Stimulated activated CD8-positive, alpha-beta memory T cell treated with anti-CD3 and anti-CD28 coated beads, Interleukin-4, amount 100 ng/mL, for 1 hour (primary cell): ENCODE measurements at places on chromosomes 3 and 15.

DNA sequence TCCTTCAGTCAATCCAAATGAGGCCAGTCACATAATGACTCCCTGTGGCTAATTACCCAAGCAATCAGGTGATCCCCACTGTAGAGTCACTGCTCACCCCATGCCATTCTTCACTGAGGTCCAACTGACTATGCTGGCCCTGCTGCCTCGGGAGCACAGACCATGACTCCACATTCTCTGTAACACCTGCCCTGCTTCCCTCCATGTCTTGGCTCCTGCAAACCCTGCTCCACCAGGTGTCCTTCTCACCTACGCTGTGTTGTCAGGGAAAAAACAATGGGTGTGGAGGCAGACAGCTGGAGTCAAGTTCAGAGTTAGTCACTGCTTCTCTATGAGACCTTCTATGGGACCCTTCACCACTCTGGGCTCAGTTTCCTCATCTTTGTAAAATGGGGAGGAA, 6.1 kb upstream of the SFMBT1 start:
- DNase-seq, result no peak

- DNase-seq, result peak; percentile 15
Measured at GRCh38 chr3:51671734-51672475, 853 bp downstream of the TEX264 start.

- DNase-seq, result no peak
Measured at GRCh38 chr15:34953851-34954250, 15.7 kb downstream of the AQR start.

DNA sequence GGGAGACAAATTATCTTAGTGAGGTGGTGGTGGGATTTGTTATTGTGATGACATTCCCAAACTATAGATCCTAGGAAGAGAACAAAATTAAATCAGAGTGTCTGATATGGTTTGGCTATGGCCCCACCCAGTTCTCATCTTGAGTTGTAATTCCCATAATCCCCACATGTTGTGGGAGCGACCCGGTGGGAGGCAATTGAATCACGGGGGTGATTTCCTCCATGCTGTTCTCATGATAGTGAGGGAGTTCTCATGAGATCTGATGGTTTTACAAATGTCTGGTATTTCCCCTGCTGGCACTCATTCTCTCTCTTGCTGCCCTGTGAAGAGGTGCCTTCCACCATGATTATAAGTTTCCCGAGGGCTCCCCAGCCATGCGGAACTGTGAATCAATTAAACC, 62.0 kb downstream of the RPL22L1 start:
- DNase-seq, result no peak

DNA sequence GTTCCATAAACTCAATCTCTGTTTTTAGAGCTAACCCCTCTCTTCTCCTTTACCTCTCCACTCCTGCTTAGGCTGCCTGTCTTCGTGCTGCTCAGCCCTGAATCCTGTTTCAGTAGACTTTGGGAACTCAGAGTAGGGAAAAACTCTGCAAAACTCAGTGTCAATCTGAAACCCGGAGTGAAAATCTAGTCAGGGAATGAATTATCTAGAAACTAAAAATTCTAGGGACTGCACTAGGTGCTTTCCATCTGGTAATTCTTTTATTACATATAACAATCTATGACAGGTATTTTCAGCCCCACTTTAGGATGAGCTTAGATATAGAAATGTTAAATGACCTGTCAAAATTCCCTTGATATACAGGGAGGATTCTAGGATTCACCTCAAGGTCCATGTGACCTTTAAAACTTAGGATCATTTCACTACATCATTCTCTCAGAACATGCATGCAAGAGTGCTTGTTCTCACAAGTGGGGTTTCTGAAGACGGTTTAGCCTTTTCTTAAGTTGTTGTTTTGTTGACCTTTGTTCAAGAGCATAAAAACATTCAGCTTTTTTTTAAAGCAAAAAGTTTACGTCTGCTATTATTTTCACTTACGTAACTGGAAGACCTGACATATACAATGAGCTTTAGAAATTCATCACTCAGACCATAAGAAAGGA, 108.2 kb upstream of the MBNL1 start:
- DNase-seq, result no peak
